Stimulated activated CD8-positive, alpha-beta memory T cell treated with anti-CD3 and anti-CD28 coated beads, Interleukin-15, amount 100 ng/mL, for 4 hours (primary cell): ENCODE measurements at places on chromosomes 12 and 14.

DNA sequence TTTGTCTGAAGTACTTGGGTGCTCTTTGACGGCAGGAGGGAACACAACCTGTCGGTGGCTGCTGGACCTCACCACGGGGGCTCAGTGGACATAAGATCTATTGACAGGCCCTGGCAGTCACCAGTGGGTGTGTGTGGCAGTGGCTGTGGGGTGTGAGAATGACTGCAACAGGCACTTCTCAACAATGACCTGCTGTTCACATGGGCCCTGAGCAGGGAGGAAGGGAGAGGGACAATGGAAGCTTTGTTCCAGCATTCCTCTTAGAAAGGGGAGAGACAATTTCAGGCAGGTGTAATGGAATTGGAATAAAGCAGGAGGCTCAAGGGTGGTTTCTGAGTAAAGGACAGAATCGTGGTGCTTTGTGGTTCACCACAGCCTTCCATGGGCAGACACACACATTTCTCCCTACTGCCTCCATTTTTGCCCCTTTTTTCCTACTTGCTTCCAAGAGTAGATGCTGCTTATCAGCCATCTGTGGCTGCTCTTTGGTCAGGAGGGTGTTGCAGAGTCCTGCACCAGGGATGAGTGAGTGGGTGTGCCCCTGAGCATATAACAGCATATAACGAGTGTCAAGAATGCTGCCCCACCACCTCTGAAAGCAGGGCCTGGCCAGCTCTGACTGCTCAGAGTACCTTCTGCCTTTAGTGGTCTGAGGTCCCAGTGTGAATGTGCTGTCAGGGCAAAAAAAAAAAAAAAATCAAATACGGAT is 267.7 kb downstream of the RASSF9 start:
- no peak for DNase-seq

- peak; percentile 97 for DNase-seq
Measured at GRCh38 chr14:21437063-21437901, 18.6 kb downstream of the CHD8 start.

- DNase-seq = no peak
Measured at GRCh38 chr12:26130728-26131127, 5.9 kb upstream of the BHLHE41 start.

DNA sequence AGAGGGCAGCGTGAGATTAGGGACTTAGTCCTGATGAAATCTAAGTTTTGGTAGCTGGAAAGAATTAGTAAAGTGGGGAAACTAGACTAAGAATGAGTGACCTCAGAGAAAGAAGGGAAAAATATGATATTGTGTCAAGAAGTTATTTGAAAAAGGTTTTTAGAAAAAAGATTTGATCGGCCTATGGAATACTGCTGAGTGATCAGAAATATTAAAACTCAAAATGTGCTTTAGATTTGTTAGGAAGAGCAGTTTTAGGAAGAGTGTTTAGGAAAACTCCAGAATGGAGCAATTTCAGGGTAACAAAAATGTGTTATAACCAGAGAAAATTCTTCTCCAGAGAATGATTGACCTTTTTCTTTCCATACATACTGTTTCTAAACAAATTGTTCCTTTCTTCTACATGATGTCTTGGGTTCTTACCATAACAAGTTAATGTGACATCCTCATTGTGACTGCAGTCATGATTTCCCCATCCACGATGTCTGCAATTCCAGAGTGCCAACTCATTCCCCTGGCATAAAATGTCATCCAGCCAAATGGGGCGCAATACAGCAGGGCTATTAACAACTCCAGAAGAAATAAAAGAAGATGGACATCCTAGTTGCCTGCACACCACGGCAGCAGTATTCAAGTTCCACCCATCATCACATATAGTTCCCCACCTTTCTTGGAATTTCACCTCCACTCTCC is 11.8 kb downstream of the CD163L1 start:
- DNase-seq = no peak

- DNase-seq = no peak
Measured at GRCh38 chr12:40156021-40156764, 50.3 kb upstream of the SLC2A13 start.

DNA sequence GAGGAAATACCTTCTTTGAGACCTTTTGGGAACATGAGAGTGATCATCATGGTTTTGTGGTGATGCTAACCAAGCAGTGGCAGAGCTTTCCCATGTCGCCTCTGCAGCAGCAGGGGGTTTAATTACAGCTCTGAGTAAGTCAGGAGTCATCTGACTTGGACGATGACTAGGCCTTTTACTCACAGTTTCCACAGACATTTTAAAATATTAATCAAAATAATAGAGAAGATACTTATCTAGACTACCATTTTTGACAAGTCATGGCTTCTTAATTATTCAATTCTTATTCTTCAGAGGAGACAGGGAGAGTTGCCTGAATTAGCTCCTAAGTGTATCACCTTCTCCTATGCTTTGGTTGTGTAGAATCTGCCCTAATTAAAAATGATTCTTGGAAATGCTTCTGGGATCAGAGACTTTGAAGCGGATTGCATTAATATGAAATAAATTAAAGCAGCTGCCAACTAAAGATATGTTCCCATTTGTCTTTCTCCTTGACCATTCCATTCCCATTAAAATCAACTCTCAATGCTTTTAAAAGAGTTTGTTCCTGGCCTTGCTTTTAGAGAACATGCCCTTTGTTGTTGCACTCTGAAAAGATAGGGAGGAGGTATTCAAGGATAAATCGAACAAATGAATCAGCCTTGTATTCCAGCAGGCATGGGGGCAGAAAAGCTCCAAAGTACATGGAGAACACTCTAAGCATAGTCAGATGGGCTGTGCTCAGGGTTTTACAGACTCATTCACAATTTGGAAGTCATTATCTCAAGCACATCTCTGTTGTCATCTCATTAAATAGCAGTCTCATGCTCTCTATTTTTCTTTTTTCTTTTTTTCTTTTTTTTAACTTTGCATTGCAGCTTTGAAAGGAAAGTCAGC is 7.7 kb upstream of the IFNG-AS1 start:
- DNase-seq = no peak

DNA sequence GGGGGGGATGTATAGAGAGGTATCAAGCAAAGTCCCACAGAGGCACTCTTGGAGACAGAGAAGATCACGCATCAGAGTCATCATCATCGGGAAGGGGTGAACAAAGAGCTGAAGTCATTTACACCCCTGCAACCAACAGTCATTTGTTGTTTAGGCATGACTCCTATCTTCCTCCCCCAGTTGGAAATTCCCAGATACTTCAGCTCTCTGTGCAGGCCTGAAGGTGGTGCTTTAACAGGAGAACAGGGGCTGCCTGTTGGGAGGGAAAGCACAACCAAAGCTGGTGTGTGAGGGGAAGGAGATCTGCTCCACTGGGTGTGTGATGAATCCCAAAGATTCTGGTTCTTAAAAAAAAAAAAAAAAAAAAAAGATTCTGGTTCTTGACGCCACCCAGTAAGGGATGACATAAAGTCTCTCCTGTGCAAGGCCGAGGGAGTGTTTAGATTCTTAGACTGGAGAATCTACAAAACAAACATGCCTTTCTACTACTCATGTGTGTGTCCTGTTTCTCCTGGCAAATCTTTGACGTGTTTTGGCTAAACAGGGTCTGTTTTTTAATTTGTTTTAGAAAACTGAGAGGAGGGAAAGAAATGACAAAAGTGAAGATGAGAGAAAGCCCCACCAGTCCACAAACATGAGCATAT is 121.0 kb upstream of the ARHGAP5 start:
- DNase-seq = no peak

DNA sequence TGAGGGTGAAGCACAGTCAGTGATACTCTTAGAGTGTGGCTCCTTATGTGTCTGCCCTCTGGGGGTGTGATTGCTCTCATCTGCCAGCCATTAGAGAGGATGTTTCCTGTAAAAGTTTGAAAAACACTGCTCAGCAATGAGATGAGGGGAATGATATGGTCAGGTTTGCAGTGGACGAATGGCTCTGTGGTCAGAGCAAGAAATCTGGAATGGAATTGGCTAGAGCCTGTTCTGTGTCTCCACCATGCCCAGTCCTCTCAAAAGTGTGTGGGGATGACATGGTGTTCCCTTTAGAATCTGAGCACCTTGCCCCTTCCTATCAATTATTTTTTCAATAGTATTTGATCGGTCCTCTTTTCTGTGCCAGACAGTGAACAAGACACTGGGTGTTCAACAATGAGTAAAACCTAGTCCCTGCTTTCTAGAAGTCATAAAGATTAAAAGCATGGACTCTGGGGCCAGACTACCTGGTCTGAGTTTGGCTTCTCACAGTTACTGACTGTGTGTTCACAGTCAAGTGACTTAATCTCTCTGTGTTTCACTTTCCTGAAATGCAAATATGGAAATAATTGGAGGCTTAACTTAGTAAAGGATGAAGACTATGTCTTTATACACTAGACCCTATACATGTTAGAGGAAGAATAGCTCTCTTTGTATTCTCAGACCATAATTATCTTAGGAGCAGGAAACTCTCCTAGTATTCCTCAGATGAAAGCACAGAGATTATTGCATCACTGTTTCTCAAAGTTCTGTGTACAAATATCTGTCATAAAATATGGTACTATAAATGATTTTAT is 1.6 kb downstream of the ACSS3 start:
- DNase-seq = no peak

- DNase-seq = no peak
Measured at GRCh38 chr14:37974421-37974820, 233.3 kb upstream of the SSTR1 start.

DNA sequence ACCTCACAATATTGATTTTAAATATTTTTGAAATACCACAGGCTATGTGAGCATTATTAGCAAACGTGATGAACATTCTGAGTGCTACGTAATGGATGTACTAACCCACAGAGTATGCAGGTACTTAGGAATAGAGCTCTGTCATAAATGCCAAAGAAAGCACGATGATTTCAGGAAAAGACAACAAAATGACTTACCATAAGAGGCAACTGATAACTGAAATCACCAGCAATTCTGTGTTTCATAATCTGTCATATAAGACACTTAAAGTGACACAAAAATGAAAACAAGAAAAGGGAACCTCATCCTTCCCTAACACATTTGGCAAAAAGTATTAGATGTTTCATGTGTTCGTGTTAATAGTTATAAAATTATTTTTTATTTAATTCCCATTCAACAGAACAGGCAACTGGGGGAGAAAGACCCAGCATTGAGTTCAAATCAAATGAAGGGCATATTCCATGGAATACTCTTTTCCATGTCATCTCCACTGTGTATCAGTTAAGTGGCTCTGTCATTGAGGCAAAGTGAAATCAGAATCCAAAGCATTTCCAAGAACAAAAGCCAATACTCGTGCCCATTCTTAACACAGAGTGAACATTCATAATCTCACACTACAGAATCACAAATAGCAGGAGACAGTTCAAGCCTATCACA is 30.4 kb downstream of the ARMH4 start:
- DNase-seq = no peak

- DNase-seq = no peak
Measured at GRCh38 chr14:100965296-100965695, 61.8 kb upstream of the RTL1 start.

GRCh38 chr12:68007466-68007865 is 18.2 kb downstream of the IFNG-AS1 start:
- DNase-seq = no peak

- no peak for DNase-seq
Measured at GRCh38 chr12:105120551-105120950, 13.0 kb downstream of the WASHC4 start.

GRCh38 chr12:8465301-8465996 is 9.7 kb downstream of the CLEC6A start:
- no peak for DNase-seq
